ENCODE measurements at places on chromosomes 7 and 10.

- DNase-seq: no peak
Observed at GRCh38 chr10:123146894-123147634, 872 bp upstream of the HMX2 start.

GRCh38 chr7:157712666-157713235 is 375.9 kb downstream of the DNAJB6 start:
- DNase-seq: no peak

- DNase-seq: no peak
Observed at GRCh38 chr10:89580243-89580642, 44.8 kb upstream of the SLC16A12 start.

DNA sequence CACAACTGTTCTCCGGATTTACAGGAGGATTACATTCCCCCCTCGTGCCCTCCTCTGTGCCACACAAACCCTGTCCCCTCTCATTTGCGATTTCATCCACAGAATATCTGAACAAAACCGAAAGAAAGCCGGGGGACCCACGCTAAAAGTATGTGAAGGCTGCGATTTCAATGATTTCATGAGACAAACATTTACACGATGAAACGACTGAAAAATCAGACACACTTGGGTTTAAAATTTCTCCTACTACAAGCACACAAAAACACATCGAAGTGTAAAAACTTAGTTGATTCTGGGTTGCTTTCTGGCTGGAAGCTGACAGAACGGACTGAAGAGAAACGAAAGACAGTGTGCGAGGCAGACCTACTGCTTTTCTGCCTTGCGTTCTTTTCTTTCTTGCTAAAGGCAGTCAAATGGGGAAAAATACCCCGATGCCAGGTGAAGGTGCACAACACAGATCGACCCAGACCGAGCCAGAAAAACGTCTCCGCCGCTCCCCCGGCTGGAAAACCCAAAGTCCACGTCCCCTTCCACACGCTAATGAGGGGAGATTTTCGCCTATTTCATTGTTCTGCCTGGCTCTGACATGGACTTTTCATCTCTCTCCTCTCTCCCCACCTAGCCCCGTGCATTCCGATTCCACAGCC is 1.2 kb downstream of the HIPK2 start:
- peak; percentile 41 for DNase-seq

GRCh38 chr7:20407585-20408466 is 77.1 kb downstream of the ITGB8 start:
- DNase-seq: peak; percentile 98

- DNase-seq: no peak
Observed at GRCh38 chr7:24283554-24283896, 465 bp upstream of the NPY start.

- no peak for DNase-seq
Observed at GRCh38 chr7:41206267-41206666, 496.6 kb downstream of the INHBA start.

GRCh38 chr7:127652333-127653248 is 597 bp downstream of the SND1 start:
- no peak for DNase-seq

DNA sequence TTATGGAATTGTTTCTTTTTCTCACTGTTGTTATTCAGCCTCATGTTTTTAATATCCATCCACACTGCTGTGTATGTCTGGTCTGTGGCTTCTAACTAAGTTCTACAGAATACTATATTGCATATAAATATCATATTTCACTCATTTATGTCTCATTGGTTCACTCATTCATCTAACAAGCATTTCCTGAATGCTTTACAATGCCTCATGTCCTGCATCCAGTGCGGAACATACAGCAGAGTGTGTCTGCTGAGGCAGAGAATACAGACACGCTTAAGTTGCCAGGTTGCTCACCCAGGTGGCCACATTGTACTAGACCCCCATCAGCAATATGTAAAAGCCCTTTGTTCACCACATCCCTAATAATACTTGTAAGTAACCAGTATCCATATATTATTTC is 111.8 kb upstream of the CNTNAP2 start:
- DNase-seq: no peak

DNA sequence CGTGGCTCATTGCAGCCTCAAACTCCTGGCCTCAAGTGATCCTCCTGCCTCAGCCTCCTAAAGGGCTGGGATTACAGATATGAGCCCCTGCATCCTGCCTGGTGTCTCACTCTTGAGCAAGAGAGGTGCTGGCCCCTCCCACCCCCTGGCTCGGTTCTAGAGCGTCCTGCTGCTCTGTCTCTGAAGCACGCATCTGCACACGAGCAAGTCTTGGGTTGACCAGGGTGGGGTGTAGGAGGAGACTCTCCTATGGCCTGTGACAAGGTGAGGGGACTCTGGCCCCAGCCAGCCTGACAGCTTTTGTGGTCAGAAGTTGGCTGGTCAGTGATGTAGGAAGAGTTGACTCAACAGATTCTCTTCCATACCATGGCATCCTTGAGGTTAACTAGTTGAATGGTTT is 110.7 kb upstream of the CARD11 start:
- no peak for DNase-seq

DNA sequence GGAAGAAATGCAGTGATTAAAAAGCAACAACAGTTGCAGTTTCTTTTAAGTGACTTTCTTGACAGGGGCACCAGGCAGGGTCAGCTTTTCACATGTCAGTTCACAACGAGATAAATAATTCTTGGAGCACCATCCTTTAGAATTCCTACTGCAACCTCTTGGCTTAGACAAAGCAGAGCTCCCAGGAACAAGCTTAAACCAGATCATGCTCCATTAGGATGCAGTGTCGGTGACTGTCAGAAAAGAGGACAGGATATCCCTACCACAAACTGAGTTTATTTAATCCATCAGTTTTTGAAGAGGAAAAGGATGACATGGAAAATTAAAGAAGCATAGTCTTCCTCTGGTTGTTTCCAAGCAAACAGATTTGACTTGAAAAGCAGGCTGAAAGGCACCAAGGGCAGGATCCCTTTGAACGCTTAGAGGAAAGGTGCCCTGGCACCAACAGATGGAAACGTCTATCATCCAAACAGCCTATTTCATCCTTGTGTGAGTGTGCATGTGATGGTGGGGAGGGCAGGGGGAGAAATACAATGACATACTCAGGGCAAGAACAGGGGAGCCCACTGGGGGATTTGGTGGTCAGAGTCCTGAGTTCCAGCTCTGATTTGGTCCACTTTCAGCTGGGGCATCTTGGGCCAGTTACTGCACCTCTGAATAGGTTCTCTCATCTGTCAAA is 332.1 kb upstream of the AOAH start:
- no peak for DNase-seq

DNA sequence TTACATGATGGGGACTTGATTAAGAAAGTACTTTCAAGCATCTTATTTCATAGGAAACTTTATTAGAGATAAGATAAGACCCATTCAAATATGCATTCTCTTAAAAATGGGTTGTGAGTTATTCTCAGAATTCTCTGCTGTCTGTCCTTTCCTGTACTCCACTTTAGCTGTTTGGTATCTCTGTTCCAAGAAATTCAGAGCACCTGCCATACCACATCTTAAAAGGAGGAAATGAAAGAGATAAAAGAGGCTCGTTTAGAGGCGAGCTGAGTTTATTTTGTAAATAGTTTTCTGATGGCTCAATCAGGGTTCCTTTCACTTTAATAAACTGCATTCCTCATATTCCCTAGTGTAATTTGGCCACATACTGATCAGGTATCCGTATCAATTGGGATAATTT is 87.2 kb downstream of the MDFIC start:
- DNase-seq: no peak

DNA sequence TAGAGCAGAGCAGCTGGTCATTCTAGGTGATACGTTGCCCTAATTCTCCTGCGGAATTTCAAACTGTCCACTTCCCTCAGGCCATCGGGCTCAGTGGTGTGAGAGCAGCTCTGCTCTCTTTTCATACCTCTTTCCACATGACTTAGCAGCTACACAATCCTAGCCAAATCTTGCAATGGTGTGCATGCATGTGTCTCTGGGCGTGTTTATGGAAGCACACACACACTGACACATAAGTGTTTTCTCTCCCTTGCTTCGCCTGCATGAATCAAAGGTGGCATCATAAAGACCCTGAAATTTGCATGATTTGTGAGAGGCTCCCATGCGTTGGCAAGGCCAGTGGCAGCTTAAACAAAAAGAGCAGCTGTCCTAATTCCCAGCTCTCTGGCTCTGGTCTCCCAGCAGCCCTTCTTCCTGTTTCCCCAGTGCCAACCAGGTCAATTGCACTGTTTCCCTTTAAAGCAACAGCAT is 1189.5 kb downstream of the GATA3 start:
- DNase-seq: peak; percentile 1

- no peak for DNase-seq
Observed at GRCh38 chr10:114163062-114163461, 10.9 kb downstream of the CCDC186 start.

DNA sequence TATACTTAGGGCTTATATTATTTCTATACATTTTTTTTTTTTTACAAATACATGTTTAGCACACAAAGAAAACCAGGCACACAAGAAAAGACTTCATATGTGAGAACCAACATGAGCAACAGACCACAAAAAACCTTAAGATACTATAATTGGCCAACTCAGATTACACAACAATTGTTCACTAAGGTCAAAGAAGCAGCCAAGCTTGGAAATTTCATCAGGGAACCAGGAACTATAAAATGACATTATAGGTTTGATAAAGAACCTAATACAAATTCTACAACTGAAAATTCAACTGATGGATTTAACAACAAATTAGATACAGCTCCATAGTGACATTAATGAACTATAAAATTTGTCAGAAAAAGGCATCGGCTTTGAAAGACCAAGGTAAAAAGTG is 4.4 kb upstream of the LUC7L2 start:
- no peak for DNase-seq

GRCh38 chr7:144545330-144545729 is 141.8 kb upstream of the NOBOX start:
- DNase-seq: no peak

- no peak for DNase-seq
Observed at GRCh38 chr10:65723525-65723924, 1202.3 kb upstream of the LRRTM3 start.

DNA sequence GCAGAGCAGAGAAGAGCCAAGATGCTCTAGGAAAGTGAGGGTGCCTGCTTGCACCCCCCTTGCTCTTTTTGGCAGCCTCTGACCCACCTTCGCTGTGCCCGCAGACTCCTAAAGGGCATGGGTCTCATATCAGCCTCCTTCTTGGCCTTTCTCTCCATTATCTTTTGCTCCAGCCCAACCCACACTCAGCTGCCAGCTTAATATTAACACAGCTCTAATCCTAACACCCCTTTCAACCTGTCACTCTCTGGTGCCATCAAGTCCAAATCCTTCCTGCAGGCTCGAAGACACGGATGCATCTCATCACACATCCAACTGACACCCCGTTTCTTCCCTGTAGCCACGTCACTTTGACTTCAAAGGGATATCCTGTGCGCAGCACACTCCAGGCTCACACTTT is 171.6 kb upstream of the AUTS2 start:
- DNase-seq: no peak

DNA sequence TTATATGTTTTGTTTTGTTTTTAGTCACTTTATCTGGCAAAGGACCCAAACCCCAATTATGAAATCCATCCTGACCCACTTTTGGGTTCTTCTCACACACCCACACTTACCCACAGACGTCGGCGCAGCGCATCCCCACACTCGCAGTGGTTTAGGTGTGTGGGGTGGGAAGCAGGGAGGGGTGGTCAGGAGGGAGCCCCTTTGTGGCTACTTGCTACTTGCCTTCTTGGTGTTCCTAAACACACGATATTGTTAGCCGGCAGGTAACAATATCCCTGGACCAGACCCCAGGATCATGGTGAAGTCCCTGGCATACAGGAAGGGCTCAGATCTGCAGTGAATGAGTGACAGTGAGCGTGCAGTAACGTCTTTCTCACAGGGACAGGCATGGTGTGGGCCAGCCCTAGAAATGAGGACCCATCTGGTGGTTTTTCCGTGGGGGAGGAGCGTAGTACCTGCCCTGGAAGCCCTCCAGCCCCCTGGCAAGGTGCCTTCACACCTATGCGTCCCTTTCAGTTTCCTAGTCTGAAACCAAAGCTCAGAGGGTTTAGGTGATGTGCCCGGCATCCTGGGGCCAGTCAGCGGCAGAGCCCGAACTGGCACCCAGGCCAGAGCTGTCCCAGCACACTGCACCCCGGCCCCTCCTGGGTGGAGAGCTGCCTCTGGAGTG is 4.4 kb downstream of the SPOCK2 start:
- no peak for DNase-seq

- DNase-seq: no peak
Observed at GRCh38 chr7:142176901-142177300, 65.4 kb downstream of the MGAM2 start.

- peak; percentile 29 for DNase-seq
Observed at GRCh38 chr10:28628184-28628893, 49.0 kb upstream of the BAMBI start.

- DNase-seq: no peak
Observed at GRCh38 chr7:125450749-125451148, 521.1 kb upstream of the POT1 start.

DNA sequence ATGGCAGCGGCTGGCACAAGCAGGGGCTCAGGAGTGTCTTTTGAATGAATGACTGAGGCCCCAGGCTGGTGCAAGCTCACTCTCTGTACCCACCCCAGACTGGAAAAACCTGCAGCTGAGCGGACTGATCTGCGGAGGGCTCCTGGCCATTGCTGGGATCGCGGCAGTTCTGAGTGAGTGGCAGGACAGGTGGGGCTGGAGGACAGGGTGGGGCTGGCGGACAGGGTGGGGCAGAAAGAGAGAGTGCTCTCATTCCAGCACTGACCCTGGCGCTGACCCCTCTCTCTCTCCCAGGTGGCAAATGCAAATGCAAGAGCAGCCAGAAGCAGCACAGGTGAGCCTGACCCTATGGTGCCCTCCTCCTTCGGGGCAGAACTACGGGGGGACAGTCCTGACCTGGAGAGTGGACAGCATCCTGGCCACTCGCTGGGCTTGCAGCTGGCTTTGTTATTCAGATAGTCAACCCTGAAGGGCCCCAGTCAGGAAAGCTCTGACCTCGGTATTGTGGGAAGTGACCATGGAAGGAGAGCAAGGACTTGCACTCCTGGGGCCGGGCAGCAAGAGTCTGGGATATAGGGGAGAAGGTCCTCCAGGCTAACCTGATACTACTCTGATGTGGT is 4.1 kb downstream of the FXYD4 start:
- DNase-seq: no peak

DNA sequence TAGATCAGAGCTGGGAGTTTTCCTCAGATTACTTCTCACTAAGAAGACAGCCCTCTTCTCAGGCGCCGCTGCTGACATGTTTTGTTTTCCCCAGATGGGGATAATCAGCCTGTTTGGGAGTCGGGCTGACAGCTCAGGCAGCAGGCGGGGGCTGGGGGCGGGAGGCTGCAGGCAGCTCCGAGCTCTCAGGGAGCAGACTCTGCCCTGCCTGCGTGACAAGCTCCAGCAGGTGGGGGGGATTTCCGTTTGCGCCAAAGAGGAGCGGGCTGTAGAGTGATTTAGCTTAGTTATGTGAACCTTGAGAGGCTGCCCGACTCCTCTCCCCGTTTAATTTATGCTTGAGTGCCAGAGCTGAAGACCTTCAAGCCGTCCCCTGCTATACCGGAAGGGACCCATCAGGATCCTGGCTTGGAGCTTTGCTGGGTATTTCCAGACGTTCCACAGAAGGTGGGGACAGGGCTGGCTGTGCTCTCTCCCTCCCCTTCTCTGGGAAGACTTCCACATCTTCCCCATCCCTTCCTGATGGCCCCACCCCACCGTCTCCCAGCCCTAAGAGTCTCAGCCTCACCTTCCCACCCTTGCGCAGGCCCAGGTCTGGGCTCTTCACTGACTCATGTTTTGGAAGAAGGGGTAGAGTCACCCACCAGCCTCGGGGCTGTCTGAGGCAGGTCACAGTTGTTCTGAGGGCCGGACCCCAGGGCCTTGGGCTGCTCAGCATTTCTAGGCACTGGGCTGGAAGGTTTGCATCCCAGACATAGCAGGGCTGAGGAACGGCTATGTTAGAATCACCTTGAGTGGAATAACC is 24.7 kb upstream of the ADCYAP1R1 start:
- no peak for DNase-seq

All from NCI-H1105 treated with DMSO at 0.1 percent for 48 hours (cell line).